Stimulated activated CD4-positive, alpha-beta T cell treated with anti-CD3 and anti-CD28 coated beads, Interleukin-12 subunit alpha, Interleukin-12 subunit beta, amount 100 ng/mL, for 48 hours (primary cell): ENCODE measurements at places on chromosomes 2 and 18.

DNA sequence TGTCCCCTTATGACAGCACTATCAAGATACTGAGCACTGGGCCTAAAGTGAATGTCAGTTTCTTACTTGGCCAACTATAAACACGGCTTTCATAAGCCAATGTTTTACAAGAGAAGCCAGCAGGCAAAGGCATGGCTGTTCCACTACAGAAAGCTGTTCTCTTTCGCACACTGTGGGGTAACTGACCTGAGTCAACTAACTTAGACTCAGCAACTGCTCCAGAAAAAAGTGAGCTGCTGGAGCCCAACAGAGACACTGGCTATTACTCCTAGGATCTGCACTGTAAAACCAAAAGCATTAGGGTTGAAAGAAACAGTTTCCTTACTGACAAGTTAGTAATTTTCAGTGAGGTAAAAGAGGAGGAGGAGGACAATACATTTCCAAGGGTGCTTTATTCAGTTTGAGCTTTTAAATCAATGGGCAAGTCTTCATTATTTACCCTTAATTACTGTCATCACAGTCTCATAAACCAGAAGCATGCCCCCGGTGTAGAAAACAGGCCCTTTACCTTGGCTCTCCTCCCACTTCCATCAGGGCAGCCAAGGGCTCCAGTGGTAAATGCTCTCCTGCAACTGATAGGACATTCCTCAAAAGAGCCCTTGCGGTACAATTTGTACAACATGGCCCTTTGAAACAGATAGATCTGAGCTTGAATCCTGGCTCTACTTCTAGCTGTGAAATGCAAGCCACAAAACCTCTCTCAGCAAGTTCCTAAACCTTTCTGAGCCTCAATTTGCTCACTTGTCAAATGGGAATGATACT, 275.7 kb downstream of the PDE11A start:
- DNase-seq = no peak

GRCh38 chr2:12684471-12684936, 32.2 kb upstream of the TRIB2 start:
- DNase-seq = no peak

DNA sequence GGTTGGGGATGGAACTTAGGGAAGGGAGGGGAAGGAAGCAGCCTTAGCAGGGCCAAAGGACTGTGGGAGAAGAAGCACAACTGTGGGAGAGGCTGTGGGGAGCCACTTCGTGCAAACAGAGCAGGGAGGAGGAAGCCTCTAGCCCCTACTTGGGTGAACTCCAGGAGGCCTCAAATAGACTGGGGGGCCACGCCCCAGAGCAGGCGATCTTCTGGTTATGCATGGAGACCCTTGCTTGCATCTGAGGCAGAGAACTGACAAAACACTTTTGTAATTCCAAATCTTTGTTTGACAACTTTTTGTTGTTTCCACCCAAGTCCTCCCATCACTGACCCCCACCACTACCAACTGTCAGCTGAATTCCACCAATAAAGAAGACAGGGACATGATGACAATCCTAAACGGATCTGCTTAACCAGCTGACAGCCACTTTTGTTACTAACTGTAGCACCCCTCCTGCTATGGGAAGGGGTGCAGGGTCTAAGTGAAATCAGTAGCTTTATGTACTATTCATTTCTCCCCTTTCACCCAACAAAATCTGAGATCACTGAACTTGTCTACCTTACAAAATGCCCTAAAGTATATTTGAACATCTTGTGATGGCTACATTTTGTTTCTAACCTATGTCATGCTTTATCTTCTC, 80.5 kb upstream of the CPO start:
- no peak for DNase-seq

GRCh38 chr2:55156326-55156725, 75.8 kb downstream of the CLHC1 start:
- no peak for DNase-seq

- DNase-seq = no peak
These were observed 56.2 kb downstream of the SLC38A11 start for GRCh38 chr2:164899121-164899520.

- no peak for DNase-seq
These were observed 6.0 kb downstream of the RPIA start for GRCh38 chr2:88697370-88698026.

GRCh38 chr2:40039549-40039948, 260.5 kb upstream of the THUMPD2 start:
- no peak for DNase-seq

DNA sequence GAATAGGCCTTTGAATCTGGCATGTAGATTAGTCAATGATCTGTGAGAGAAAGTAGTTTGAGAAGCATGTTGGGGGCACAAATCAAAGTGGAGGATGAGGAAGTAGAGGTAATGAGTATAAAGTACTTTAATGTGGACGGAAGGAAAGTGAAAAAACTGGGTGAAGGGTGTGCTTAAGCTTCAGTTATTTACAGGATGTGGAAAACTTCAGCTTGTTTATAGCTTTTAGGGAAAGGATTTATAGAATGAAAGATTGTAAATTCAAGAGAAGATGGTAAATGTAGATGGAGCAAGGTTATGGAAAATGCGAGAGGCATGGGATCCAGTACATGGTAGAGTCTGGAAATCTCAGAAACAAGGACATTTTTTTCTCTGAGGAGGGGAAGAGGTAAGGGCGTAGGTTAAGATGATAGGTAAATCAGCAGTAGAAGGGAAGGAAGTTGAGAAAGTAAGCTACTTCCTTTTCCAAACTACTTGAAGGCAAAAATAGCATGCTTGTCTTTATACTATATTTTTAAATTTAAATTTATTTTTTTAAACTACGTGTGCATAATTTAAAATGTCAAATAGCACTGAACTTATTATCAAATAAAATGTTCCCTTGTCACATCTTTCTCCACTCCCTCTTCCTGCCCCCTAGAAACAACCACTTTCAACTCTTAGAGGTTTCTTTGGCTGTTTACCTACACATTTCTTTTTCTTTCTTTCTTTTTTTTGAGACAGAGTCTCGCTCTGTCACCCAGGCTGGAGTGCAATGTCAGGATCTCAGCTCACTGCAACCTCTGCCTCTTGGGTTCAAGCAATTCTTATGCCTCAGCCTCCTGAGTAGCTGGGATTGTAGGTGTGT, 8.5 kb downstream of the FAM117B start:
- no peak for DNase-seq

- DNase-seq = no peak
These were observed 5.8 kb upstream of the ADCY3 start for GRCh38 chr2:24925815-24926214.

DNA sequence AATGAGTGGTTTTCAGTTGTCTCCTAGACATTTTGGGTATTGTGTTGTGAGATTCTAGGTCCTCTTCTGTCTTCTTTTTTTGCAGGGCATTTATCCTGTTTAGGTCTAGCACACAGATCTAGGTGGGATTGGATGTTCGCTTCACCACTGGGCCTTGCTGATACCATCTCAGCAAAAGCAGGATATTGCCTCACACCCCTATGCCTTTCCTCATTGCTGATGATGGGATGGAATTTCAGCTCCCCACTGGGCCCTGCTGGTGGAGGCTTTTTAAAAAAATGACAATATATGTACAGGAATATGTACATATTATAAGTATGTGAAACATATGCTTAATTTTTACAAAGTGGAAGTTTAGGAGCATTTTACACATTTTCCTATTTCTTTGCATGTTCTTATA, 5.4 kb upstream of the TOGARAM2 start:
- DNase-seq = no peak

GRCh38 chr2:38788306-38788705, 10.3 kb downstream of the GEMIN6 start:
- DNase-seq = no peak

- no peak for DNase-seq
These were observed 162.5 kb upstream of the EPAS1 start for GRCh38 chr2:46134531-46135227.

GRCh38 chr2:31233231-31233630, 721 bp upstream of the EHD3 start:
- DNase-seq = no peak

DNA sequence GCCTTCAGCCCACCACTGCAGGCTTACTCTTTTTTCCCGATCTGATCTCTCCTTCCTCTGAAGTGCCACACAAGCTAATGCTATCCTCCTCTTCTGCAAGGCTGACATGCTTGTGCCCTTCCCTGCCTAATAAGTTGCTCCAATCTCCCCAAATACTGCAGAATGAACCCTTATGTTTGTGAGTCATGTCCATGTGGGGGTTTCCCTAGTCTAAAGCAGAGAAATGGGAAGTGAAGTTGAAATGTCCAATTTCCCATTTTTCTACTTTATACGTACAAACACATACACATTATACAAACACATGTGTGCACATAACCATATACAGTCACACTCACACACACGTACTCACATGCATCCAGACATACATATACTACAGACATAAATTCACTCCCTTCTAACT, 288.1 kb upstream of the CELF4 start:
- no peak for DNase-seq

DNA sequence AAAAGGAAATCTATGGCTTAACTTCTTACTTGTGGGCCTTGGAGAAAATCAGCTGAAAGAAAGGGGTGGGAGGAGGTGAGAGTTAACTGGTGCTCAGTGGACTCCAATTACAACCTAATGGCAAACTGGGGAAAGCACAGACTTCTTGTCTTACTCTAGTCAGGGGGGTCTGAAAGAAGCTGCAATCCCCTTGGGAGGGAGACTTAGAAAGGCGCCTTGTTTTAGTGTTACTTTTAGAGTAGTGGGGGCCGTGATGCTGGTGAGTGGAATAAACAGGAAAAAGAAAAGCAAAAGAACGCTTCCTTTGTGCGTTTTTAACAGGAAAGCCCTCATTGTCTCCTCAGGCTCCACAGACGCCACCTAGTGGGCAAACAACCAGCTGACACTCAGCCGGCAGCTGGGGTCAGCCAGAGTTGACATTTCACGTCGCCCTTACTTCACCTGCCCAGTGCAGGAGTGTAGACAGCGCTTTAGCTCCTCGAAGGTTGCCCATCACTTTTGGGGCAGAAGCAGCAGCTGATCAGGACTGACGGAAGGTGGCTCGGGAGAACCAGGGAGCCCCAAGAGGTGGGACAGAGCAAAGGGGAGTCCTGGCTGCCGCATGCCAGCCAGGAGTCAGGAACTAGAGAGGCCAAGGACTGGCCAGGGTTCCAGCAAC, 55.9 kb upstream of the GORASP2 start:
- DNase-seq = peak; percentile 74

- no peak for DNase-seq
These were observed 98.0 kb downstream of the STPG4 start for GRCh38 chr2:47056868-47057686.

GRCh38 chr2:3972377-3972776, 269.0 kb downstream of the DCDC2C start:
- DNase-seq = no peak

DNA sequence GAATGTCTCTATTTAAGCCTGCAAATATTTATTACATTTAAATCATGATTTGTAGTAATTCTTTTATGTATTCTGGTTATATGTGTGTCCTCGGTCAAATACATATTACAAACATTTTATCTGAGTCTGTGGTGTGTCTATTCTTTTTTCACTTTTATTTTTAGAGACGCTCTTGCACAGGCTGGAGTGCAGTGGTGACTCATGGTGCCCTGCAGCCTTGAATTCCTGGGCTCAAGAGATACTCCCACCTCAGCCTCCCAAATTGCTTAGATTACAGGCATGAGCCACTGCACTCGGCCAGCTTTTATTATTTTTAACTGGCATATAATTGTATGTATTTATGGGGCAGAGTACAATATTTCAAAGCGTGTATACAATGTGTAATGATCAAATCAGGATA, 47.5 kb downstream of the ARID5A start:
- no peak for DNase-seq

- peak; percentile 12 for DNase-seq
These were observed 12.8 kb downstream of the TANK start for GRCh38 chr2:161172901-161173540.

- no peak for DNase-seq
These were observed 41.4 kb downstream of the USP14 start for GRCh38 chr18:199768-200167.

DNA sequence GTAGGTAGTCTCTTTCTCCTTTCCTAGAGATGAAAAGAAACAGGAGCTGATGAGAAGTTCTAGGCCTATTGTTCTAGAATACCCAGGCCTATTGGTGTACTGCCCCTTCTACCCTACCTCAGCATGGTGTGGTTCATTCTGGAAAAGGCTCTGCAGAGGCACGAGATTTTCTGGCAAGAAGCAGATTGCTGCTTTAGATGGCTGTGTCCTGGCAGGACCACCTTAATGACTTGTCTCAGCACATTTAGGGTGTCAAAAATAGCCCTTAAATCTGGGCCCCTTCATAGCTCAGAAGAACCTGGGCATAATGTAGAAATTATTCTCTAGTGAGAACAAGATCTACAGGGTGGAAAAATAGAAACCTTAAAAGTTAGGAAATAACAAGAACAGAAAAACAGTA, 87.9 kb downstream of the BCL2L11 start:
- no peak for DNase-seq

DNA sequence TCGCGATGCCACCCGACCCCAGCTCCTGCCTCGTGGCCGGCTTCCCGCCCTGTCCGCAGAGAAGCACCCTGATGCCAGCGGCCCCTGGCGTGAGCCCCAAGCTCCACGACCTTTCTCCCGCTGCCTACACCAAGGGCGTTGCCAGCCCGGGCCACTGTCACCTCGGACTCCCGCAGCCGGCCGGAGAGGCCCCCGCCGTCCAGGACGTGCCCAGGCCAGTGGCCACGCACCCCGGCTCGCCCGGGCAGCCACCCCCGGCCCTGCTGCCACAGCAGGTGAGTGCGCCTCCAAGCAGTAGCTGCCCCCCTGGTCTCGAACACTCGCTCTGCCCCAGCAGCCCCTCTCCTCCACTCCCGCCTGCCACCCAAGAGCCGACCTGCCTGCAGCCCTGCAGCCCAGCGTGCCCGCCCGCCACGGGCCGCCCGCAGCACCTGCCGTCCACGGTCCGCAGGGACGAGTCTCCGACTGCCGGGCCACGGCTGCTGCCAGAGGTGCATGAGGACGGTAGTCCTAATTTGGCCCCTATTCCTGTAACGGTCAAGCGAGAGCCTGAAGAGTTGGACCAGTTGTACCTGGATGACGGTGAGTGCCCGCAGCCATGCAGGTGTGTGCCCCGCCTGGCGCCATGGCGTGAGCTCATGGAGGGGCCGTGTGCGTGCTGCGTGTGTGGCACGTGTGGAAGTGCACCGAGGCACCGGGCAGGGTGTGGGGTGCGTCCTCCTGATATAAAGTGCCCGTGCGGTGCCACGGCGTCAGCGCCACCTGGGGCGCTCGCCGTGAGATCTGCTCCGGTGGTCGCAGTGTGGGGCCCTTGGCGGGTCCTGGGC, 90.8 kb downstream of the NFATC1 start:
- DNase-seq = no peak

GRCh38 chr2:218344090-218344754, 12.4 kb upstream of the CATIP start:
- DNase-seq = no peak
